Stomach (tissue), 19 donors: ENCODE measurements at places on chromosomes 3 and 15. TPM values are rescaled to one million over a fixed set of nuclear protein-coding genes. Genes with fewer than 3 reads are reported as not detected.

GRCh38 chr3:117873249-117873600 is 1161.4 kb downstream of the IGSF11 start:
- no peak for DNase-seq

- peak; percentile 87 for DNase-seq
Measured at GRCh38 chr3:138916824-138917223, 30.1 kb downstream of the FOXL2 start.

Gene CLN6
- 151 TPM for total RNA-seq

Gene KCNMB2
- not detected for total RNA-seq

DNA sequence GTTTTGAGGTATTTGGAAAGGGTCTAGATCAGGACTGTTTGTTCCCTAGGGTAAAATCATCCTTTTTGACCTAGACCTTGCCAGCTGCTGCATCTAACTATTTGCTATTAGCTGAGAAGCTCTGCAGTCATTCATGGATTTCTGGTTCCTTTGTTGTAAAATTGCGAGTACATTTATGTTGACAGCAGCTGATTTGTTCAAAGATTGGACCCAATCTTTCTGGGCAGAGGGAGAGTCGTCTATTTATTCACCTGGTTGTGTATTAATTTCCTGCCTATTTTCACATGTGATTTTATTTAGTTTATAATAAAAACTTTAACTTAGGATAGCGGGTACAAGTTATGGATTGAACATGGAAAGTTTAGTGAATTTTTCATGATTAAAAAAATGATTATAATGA is 236.3 kb downstream of the CNTN4 start:
- no peak for DNase-seq

Gene ATP13A5
- not detected for total RNA-seq

- no peak for DNase-seq
Measured at GRCh38 chr3:53776494-53777101, 69.6 kb downstream of the CHDH start.

Gene PLOD2
- total RNA-seq, result 77.9 TPM

Gene ERC2
- 3.1 TPM for total RNA-seq

DNA sequence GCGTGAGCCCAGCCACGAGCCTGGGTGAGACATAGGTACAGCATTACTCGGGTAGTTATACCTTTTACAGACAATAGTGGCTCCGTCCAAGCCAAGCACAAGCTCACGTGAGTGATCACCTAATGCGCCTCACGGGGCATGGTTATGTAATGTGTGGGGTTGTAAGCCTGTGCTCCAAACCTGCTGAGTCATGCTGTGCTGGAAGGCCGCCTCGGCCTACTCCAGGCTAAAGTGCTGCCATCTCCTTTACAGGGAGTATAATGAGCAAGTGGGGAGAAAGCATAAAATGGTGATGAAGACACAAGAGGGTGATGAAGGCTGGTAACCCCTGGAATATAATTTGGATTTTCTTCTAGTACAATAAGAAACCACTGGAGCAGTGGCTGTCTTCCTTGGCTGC is 175.8 kb upstream of the STT3B start:
- DNase-seq, result no peak

Gene NR2F2
- total RNA-seq, result 96.2 TPM

Gene ZNF660
- total RNA-seq, result 12.5 TPM

GRCh38 chr3:7745711-7746110 is 755.9 kb upstream of the LMCD1 start:
- no peak for DNase-seq

GRCh38 chr3:63912768-63913588 is 795 bp upstream of the SCAANT1 start:
- peak; percentile 91 for DNase-seq

- DNase-seq, result peak; percentile 93
Measured at GRCh38 chr3:50272911-50273688, 4.2 kb downstream of the SEMA3B start.

Gene CADPS
- total RNA-seq, result 2.7 TPM

DNA sequence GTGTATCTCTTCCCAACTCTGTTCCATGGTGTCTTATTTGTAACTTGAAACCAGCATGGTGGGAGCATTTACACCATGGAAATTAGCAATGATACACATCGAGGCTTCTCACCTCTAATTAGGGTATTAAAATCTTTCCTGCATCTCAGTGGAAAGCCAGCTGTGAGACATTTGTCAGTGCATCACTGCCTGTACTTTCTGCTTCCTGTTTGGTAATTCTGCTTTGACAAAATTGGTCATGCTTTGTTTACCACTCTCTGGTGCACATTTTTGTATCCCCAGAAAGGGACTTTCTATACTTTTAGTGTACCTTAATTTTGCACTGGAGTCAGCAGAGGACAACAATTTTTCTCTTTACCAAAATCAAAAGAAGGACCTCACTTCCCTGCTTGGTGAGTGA is 402.1 kb downstream of the PDCD6IP start:
- no peak for DNase-seq

GRCh38 chr15:43317566-43318184 is 12.7 kb downstream of the LCMT2 start:
- DNase-seq, result no peak

- no peak for DNase-seq
Measured at GRCh38 chr15:74528876-74529275, 12.1 kb upstream of the ARID3B start.

Gene FBN1
- total RNA-seq, result 104 TPM

- DNase-seq, result no peak
Measured at GRCh38 chr3:25365636-25366035, 62.4 kb upstream of the RARB start.

Gene PARL
- 96.7 TPM for total RNA-seq

DNA sequence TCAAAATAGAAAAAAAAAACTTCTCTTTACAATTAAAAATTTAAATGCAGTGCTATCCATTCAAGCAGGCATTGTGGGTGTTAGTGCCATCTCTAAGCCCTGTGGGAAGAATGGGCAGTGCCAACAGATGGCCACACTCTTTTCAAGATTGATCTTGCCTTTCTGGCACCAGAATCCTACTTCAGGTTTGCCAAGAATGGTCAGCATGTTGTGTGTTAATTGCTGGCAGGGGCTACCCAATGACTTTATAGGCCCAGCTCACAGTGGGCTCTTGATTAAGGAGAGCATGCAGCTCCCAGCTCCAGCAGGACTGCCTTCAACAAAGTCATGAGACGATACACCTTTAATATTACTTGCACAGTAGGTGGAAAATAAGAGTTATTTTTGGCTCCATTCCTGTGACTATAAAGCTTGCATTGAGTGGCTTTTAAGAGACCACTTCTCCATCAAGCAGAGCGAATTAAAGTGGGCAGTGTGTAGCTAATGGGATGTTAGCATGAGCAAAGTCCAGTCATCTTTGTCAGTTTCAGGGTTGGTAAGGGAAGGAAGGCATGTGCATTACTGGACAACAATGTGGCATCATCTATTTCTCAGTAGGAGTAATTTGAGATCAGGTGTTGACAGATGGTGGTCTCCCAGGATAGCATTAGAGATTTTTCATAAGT is 476.8 kb downstream of the C3orf38 start:
- no peak for DNase-seq

Gene CFAP91
- 46.1 TPM for total RNA-seq

DNA sequence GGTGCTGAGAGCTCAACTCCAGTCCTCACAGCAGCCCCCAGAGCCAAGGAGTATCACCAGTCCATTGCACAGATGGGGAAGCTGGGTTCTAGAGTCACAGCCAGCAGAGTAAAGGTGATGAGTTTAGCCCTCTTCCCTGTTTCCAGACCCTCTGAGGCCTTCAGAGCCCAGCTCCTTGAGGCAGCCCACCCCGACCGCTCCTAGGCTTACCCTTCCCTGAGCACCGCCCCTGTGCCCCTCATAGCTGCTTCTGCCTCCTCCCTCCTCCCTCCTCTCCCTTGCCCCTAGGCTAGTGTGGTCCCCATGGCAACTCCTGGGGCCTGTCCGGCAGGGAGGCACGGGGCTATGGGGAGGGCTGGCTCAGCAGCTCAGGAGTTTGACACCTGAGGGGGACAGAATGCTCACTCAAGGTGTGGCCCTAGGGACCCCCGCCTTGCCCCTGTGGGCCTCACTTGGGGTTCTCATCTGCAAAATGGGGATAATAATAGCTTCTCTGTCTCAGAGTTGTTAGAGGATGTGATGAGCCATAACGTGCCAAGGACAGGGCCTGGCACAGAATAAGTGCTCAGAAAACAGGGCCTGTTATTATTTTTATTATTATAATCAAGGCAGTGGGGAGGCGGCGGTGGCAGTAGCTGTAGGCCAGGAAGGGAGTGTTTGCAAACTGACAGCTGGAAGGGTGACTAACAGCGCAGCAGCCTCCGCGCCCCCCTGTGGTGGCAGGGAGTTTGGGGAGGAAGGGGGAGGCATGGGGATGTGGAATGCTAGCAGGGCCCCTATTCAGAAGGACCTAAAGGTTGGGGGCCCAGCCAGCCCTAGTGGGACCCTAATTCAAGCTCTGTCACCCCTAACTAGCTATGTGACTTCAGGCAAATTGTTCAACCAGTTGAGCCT is 11.5 kb downstream of the CSK start:
- DNase-seq, result no peak

GRCh38 chr3:133987948-133988484 is 41.7 kb downstream of the SLCO2A1 start:
- no peak for DNase-seq

DNA sequence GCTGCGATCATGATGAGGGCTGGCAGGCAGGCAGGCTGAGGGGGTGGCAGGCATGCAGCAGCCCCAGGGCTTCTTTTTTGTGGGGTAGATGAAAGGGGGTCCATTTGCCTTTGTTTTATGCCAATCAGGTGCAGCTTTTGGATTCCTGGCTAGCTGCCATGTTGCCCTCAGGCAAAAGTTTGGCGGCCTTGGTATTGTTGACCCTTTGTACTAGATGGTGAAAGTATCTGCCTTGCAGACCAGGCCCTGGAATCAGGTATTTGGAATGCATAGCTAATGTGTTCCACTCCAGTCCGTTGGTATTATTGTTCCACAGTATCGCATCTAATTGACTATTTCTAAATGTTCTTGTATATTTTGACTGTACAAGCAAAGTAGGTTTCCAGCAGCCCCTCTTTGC is 35.0 kb downstream of the EEFSEC start:
- DNase-seq, result no peak

DNA sequence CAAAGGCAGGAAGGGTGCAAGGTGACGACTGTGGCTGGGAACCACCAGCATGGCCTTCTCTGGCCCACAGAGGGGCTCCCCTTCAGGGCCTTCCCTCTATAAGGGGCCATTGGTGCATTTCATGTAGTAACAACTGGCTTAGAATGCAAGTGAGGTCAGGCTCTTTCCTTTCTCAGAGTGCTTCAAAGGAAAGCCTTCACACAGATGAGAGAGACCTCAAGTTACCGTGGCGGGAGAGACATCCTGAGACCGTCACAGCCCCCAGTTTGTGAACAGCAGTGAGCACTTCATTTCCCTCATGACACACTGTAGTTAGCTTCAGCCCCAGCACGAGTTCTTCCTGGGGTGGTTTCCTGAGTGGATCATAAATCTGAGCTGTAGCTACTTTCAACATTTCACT is 96.6 kb upstream of the LIMD1 start:
- DNase-seq, result no peak

Gene ADAMTS17
- 10.7 TPM for total RNA-seq

DNA sequence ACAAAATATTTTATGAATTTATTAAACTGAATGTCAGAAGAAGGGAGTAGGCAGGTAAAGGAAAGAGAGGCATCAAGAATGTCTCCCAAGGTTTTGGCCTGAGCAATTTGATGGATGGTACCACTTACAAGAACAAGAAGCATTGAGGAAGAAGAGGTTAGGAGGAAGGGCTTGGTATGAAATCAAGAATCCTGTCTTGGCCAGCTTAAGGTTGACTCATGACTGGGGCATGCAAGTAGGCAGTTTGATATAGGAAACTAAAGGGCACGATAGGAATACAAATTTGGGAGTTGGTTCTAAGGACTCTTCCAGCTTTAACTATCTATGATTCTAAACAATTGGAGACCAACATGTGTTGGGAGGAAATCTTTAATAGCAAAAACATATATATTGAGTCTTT is 79.1 kb downstream of the NTRK3 start:
- DNase-seq, result no peak

- no peak for DNase-seq
Measured at GRCh38 chr15:71634820-71635560, 175.4 kb upstream of the NR2E3 start.

Gene GOLGA8F
- not detected for total RNA-seq

- DNase-seq, result no peak
Measured at GRCh38 chr3:33041909-33042308, 55.0 kb downstream of the GLB1 start.

Gene UBAP1L
- total RNA-seq, result not detected

GRCh38 chr3:19972054-19972453 is 25.2 kb downstream of the RAB5A start:
- DNase-seq, result no peak

DNA sequence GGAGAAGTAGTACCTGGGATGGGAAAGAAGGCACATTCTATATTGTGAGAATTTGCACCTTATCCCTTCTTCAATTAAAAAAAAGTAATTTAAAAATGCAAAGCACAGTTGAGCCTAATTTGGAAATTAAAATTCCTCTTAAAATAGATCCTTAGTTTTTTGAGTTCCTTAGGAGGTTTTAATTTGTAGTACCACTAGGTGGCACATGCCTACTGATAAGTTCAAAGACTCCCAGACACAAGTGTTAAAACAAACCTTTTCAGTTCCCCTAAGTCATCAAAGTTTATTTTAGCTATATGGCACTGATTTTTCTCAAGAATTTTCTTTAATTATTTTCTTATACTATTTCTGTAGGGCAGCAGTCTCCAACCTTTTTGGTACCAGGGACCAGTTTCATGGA is 127.6 kb upstream of the AZI2 start:
- DNase-seq, result no peak

- no peak for DNase-seq
Measured at GRCh38 chr3:144622845-144623244, 651.2 kb downstream of the DIPK2A start.

Gene LMAN1L
- not detected for total RNA-seq

- no peak for DNase-seq
Measured at GRCh38 chr3:60775985-60776384, 475.3 kb downstream of the FHIT start.

- no peak for DNase-seq
Measured at GRCh38 chr15:73806698-73807483, 53.7 kb upstream of the INSYN1 start.

GRCh38 chr3:79018671-79019136 is 749.1 kb downstream of the ROBO1 start:
- DNase-seq, result peak; percentile 88

DNA sequence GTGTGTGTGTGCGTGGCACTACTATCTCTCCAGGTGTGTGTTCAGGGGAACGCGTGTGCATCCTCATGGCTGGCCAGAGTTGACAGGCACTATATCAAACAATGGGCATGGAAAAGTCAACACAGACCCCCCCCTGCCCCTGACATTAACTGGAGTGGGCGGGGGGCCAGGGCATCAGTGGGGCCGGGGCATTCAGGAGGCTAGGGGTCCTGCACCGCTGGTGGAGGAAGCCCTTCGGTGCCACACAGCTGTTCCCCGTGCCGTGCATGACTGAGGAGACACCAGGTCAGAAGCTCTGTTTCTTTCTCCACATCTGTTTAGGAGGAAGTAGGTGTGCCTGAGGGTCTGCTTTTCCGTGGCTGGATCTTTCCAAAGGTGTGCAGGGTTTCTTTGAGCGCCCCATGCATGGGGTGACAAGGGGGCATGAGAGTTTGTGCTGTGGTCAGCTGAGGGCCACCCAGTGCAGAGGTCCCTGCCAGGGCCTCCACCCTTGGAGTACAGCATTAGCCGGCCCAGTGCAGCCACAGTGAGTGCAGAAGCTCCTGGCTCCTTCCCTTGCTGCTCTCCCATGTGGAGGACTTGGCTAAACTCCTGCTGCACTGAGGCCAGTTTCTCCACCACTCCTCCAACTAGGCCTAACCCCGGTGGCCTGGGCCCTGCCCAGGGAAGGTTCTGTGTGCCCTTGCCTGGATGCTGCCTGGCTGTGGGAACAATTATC is 7.5 kb downstream of the C3orf22 start:
- DNase-seq, result peak; percentile 10

GRCh38 chr3:71258116-71258515 is 325.4 kb downstream of the FOXP1 start:
- DNase-seq, result no peak
